ENCODE measurements at places on chromosomes 16 and 17.

GRCh38 chr17:70804161-70804560, 634.8 kb downstream of the KCNJ2 start:
- DNase-seq, result no peak

GRCh38 chr17:67717192-67717623, 528 bp upstream of the NOL11 start:
- DNase-seq, result no peak

GRCh38 chr16:85777583-85778310, 21.6 kb downstream of the EMC8 start:
- DNase-seq, result no peak

- DNase-seq, result no peak
Measured at GRCh38 chr16:3646348-3646920, 8.1 kb upstream of the DNASE1 start.

Measured in epithelial cell of proximal tubule (primary cell).